NCI-H460 (cell line): ENCODE measurements at places on chromosomes 16 and 17.

DNA sequence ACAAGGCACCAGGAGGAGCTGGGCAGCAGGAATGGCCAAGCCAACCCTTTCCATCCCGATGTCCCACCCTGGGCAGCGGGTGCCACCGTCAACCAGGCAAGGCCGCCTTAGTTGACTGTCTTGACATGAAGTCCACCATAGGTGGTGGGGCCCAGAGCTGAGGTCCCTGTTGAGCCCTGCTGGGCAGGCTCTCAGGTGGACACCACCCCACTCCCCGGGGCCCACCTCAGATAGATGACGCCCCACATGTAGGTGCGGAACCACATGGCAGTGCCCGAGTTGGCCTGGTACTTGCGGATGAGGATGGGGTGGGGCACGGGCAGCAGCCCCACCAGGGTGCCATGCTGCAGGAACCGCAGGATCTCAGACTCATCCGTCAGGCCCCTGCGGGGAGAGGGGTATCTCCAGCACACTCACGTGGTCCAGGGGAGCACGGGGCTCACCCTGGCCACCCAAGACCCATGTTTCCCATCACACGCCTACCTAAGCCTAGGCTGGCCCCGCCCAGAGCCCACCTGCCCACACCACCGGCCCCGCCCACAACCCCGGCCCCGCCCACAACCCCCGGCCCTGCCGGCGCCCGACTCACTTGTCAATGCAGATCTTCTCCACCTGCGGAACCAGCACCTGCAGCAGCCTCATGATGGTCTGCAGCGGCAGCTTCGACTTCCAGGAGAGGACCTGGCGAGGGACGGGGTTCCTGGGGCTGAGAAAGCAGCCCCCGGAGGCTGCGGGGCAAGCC, 16.2 kb downstream of the OTOP3 start:
- no peak for DNase-seq

GRCh38 chr16:88988980-88989811, 12.2 kb upstream of the CBFA2T3 start:
- no peak for DNase-seq

- no peak for DNase-seq
These were observed 26.5 kb upstream of the XYLT2 start for GRCh38 chr17:50319306-50320004.

DNA sequence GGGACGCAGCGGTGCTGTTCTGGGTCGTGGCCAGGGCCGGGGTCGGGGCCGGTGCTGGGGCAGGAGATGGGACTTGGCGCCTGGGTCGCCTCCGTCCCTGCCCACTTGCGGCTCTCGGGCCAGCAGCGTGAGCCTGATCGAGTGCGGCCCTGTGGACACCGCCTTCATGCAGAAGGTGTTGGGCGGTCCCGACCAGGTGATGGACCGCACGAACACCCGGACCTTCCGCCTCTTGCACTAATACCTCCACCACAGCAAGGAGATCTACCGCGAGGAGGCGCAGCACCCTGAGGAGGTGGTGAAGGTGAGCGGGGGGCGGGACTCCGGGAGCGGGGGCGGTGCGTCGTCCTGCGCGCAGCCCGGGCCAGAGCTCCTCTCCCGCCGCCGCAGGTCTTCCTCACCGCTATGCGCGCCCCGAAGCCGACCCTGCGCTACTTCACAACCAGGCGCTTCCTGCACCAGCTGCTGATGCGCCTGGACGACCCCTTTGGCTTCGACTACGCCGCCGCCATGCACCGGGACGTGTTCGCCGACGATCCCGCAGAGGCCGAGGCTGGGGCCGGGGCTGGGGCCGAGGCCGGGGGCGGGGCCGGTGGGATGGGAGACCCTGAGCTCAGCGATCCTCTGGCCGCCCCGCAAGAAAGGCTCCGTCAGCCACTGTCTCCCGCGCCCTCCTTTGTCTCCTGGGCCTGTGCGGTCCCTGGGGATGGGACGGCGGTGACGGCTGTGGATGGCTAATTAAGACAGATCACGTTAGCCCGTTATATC, 4.5 kb upstream of the HSD17B1 start:
- DNase-seq: peak; percentile 70

- no peak for DNase-seq
These were observed 447.0 kb downstream of the SHISA9 start for GRCh38 chr16:13348416-13348815.

DNA sequence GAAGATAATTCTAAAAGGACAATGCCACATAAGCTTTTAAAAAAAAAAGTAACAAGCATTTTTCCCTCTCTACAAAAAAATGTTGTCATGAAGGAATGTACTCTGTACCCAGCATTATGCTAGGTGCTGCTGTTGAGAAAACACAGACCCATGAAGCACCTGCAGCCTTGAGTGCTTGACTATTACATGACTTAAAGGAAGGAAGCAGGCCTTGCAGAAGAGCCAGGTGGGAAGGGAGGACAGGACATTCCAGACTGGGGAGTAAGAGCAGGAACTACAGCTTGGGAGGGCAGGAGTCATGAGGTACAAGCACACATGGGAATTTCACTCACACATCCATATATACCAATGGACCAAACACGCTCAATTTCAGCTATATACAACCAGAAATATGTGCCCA, 3.8 kb downstream of the MYO1D start:
- DNase-seq: no peak

- DNase-seq: no peak
These were observed 306.8 kb upstream of the CCL2 start for GRCh38 chr17:33948309-33948708.

GRCh38 chr16:79500286-79500685, 100.3 kb downstream of the MAF start:
- DNase-seq: no peak

DNA sequence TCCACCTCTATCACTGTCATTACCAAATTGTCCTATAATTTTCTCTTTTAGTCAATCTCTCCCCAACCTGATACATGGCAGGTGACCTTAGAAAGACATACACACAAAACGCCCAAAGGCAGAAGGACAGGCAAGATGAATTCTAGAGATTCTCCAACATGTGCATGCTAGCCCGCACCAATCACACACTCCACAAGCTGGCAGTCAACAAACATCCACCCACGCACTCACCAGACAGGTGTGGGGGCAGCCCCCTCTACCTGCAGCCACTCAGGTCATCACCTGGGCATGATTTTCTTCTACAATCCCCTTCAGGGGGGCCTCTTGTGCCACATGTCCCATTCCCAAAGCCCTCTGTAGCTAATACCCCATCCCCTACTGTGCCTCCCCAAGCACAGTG, 9.5 kb downstream of the MPP2 start:
- DNase-seq: no peak

DNA sequence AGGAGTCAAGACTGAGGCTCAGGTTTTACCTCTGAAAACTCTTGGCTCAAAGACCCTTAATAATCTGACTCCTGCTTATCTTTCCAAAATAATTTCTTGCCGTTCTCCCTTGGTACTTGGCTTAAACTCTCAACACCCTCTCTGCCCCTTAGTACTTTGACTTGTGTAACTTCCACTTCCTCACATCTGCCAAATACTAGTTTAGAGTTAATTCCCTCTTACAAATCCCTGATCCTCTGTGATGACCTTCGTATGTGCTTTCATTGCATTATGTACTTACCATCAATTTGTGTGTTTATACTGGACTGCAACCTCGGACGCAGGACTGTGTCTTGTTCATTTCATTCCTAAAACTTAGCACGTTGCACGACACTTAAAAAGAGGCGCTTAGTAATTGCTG, 35.2 kb downstream of the ZNF207 start:
- no peak for DNase-seq

- no peak for DNase-seq
These were observed 9.6 kb downstream of the PSMD7 start for GRCh38 chr16:74305978-74306784.

DNA sequence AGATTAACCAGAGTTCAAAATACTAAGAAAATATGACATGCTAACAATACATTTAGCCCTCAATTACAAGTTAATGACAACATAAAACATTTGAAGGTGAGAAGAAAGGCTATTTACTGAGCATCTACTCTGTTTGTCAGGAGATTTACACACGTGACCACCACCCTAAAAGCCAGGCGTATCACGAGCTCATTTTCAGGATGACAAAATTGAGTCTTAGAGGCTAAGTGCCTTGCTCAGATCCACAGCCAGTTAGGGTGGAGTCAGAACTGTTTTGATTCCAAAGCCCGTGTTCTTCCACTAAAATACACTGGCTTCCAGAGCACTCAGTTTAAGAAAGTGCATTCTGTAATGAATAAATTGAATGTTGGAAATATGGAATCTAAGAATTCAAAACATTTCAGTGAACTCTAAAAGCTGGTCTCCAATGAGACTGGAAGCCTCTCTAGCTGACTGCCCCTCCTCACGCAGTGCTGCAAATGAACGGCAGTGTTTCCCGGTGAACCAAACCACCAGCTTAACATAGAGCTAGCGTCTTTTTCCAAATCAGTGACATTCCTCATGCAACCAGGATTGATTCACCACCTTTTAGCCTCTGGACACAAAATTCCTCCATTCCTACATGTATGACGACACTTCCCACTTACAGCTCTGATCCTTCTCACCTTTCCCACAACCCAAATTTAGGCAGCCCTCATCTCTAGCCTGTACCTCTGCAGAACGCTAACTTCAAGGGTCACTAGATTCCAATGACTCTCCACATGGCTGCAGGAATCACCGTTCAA, 5.9 kb downstream of the ZDHHC7 start:
- no peak for DNase-seq

DNA sequence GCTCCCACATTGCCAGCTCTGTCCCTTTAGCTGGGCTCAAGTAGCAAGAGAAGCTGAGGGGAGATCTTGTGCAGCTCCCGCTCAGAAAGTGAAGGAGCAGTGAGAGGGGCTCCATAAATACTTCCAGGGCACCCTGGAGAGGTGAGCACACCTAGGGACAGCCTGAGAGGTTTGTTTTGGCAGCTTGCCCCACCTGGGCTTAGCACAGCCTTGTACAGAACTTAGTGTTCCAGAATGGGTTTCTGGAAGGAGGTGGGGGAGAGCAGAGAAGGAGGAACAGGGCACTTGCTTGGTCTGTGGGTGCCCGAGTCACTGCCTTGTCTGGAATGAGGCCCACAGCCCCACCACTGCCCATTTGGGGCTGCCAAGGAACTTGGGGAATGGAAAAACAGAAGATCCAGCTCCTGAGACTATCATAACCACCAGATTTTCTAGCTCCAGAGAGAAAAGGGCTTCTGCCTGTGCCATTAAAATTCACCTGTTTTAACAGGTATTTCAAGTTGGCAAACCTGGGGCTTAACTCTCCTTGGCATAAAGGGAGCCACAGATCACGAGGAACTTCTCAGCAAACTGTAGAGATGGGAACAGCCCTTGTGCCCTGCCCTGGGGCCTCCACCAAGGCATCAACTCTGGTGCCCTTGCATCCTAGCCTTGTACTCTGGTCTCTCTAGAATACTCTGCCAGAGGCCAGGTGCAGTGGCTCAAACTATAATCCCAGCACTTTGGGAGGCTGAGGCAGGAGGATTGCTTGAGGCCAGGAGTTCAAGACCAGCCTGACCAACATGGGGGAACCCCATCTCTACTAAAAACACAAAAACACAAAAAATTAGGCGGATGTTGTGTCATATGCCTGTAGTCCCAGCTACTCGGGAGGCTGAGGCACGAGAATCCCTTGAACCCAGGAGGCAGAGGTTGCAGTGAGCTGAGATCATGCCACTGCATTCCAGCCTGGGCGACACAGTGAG, 1.9 kb downstream of the PRR15L start:
- DNase-seq: no peak

- DNase-seq: no peak
These were observed 61.4 kb downstream of the AMFR start for GRCh38 chr16:56363781-56364565.

DNA sequence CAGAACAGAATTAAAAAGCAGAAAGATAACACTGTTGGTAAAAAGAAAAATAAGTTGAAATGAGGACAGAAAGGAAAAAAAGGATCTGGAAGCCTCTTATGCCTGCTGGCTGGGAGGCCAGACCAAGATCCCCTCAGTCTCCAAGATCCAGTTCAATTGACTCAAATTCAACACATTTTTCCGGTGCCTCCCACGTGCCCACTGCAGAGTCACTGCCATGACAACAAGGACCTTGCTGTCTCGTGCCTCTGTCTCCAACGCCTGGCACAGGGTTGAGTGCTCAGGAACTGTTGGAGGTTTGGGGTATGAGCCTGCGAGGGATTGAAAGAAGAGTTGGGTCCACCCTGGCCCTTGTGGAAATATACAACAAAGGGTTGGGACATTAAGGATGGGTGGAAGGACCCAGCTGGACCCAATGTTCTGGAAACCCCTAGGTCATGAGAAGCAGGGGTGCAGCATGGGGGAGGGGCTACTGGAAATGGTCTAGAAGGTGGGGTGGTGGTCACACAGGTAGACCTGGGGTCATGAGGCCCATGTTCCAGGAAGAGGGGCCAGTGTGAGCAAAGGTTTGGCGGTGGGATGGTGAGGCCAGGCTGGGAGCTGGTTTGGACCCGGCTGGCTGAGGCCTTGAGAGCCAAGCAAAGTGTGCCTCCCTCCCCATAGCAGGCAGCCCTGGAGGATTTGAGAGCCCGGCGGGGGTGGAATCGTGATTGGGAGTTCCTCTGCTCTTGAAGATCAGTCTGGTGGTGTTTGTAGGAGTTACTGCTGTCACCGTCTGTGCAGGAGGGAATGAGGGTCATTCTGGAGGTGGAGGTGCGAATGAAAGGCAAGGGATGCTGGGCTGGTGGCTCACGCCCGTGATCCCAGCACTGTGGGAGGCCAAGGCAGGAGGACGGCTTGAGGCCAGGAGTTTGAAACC, 1.3 kb downstream of the IL34 start:
- DNase-seq: no peak

GRCh38 chr16:24718967-24719521, 10.4 kb upstream of the TNRC6A start:
- DNase-seq: no peak

- no peak for DNase-seq
These were observed 115.9 kb downstream of the ZFHX3 start for GRCh38 chr16:72932050-72932449.

- no peak for DNase-seq
These were observed 9.1 kb downstream of the TFAP4 start for GRCh38 chr16:4263504-4264436.

GRCh38 chr17:52738791-52739190, 580.3 kb upstream of the CA10 start:
- DNase-seq: no peak

- DNase-seq: no peak
These were observed 32.0 kb downstream of the LMF1 start for GRCh38 chr16:938752-939151.

DNA sequence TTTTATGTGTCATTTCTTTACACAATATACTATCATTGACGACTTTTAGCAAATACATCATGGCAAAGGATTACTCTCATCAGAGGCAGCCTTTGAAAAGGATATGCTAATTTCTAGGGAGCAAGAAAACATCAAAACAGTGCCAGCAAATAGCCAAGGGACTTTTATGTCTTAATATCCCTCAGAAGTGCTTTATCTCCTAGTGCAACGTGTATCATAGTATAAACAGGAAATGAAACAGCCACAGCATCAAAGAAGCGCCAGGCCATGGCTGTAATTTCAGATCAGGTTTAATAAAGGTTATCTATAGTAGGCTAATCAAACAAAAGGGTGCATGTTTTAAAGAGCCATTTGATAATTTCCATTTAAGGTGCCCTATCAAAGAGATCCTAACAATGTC, 159.9 kb downstream of the AXIN2 start:
- no peak for DNase-seq

- no peak for DNase-seq
These were observed 95.6 kb downstream of the CDYL2 start for GRCh38 chr16:80708823-80709222.
